Natural killer cell treated with Interleukin-12 subunit alpha and Interleukin-12 subunit beta and Interleukin-15 and Interleukin-18, amount 100 ng/mL, for 72 hours (primary cell): ENCODE measurements at places on chromosomes 7 and 10. TPM values are rescaled to one million over a fixed set of nuclear protein-coding genes. Genes with fewer than 3 reads are reported as not detected.

FXYD4 gene
- not detected for total RNA-seq

PRSS37 gene
- total RNA-seq = not detected

GRM3 gene
- not detected for total RNA-seq

OR13A1 gene
- total RNA-seq = not detected

AGAP4 gene
- total RNA-seq = 25.8 TPM

OPALIN gene
- not detected for total RNA-seq

PHKG1 gene
- 6.2 TPM for total RNA-seq

PRSS1 gene
- total RNA-seq = not detected

GNAT3 gene
- total RNA-seq = not detected

RBM28 gene
- total RNA-seq = 46.4 TPM

SPAG6 gene
- total RNA-seq = 0.29 TPM

TSPAN12 gene
- total RNA-seq = not detected

MKRN1 gene
- total RNA-seq = 46.5 TPM

POM121 gene
- 67.4 TPM for total RNA-seq

LIPK gene
- not detected for total RNA-seq

FAM25G gene
- total RNA-seq = not detected

HOXA3 gene
- not detected for total RNA-seq

PLXNA4 gene
- 0.14 TPM for total RNA-seq

ABLIM1 gene
- 7.9 TPM for total RNA-seq

SOSTDC1 gene
- total RNA-seq = not detected

UCMA gene
- total RNA-seq = not detected

NXPH1 gene
- total RNA-seq = not detected

CLDN4 gene
- total RNA-seq = not detected

ADAM8 gene
- 202 TPM for total RNA-seq

DYDC2 gene
- not detected for total RNA-seq

OR2A12 gene
- not detected for total RNA-seq

NPSR1 gene
- total RNA-seq = not detected

FAM25A gene
- not detected for total RNA-seq

BCL7B gene
- total RNA-seq = 78.7 TPM

PRPS1L1 gene
- not detected for total RNA-seq
